Breast epithelium (tissue), 4 donors: ENCODE measurements at places on chromosomes 11 and 22.

DNA sequence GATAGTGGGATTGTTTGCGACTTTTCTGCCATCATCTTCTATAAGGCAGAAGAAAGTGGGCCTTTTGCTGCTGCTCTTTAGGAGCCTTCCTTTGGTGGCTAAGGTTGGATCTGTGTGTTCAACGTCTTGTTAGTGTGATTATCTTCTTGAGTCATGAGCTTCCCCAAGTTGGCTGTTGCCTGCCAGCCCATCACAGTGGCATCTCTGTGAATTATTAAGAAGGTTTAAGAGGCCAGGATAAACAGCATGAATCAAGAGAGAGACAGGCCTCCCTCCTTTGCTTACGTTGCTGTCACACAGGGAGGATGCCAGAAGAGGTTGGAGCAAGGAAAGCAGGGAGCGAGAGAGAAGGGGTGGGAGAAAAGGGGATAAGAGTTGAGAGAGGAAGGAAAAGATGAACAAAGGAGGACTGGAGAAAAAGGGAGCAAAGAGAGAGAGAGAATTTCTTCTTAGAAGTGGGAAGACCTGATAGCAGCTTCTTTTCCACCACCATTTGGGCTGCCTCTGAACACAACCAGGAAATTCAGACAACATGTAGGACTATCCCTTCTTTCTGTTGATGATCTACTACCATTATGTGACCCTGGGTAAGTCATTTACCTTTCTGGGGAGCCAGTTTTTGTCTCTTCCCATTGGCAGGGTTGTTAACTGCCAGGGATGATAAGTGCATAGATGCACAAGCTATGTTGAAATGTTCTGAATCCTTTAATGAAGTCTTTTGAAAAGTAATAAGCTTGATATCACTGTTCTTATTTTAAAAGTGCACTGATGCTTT, 126.5 kb downstream of the NAV2 start:
- DNase-seq: no peak

- no peak for DNase-seq
Observed at GRCh38 chr11:35932681-35933319, 11.1 kb upstream of the LDLRAD3 start.

- DNase-seq: no peak
Observed at GRCh38 chr11:70775386-70776075, 377.2 kb downstream of the CTTN start.

- no peak for DNase-seq
Observed at GRCh38 chr11:1011320-1011698, 25.2 kb downstream of the MUC6 start.

DNA sequence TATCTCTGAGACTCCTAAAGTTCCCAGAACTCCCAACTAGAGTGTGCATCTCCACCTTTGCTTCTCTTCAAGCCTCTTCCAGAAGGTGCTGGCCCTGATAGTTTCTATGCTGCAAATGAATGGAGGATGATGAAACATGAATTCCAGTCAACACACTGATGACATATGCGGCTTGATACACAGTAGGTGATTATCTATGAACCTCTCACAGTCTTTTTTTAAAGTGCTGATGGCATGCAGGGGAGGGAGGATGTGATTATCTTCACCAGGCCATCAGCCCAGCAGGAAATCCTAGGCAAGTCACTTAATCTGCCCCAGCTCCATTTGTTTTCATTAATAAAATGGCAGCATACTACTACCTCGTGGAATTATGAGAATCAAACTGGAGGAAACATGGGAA, 548.5 kb downstream of the SOX6 start:
- no peak for DNase-seq

GRCh38 chr11:67614730-67615714, 8.3 kb downstream of the NDUFV1 start:
- DNase-seq: no peak

- DNase-seq: no peak
Observed at GRCh38 chr11:10762185-10762584, 11.1 kb downstream of the CTR9 start.

DNA sequence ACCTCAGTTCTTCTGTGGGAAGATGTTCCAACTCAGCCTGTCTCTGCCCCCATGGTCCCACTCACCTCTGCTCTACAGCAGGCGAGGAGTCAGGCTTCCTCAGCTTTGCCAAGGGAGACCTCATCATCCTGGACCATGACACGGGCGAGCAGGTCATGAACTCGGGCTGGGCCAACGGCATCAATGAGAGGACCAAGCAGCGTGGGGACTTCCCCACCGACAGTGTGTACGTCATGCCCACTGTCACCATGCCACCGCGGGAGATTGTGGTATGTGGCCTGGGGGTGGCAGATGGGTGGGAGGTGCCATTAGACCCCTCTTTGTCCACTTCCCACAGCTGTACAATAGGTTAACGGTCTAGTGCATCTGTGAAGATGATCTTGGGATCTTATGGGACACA, 73.3 kb downstream of the MYO7A start:
- DNase-seq: peak; percentile 40

DNA sequence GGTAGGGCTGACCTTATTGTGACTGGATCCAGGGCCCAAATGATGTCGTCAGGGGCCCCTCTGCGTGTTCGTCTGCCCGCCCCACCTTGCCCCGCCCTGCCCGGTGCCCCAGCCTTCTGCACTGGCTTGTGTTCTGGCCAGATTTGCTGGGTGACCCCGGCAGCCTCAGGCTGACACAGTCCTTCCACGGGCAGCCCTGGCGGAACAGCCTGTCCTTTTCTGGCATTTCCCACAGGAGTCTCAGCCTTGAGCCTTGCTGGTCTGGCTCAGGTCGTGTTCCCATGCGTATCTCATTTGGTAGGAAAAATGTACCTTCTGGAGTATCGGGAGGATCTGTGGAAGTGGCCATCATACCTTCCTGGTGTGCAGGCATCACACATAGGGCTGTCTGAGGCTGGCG, 31.0 kb downstream of the IGHMBP2 start:
- DNase-seq: no peak

DNA sequence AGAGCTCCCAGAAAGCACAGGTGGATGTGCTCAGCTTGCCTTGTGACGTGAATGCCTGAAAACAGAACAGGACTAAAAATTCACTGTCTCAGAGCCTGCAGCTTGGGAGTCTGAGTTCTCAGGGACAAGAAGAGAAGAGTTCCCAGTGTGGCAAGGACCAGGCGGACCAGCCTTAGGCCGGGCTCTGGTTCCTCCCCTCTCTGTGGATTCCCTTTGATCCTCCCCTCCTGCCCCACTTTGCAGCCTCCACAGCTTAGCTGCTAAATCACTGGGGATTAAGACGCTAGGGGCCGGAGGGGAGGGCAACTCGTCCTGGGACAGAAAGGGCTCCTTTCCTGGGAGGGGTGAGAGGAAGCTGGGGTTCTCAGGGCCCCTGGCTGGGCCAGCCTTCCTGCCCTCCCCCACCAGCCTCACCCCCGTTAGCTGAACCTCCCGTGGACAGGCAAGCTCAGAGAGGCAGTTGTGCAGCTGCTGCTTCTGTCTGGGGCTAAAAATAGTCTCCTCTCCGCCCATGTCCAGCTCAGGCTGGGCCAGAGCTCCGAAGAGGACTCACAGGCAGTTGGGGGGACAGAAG, 29.9 kb upstream of the JAM3 start:
- DNase-seq: no peak

DNA sequence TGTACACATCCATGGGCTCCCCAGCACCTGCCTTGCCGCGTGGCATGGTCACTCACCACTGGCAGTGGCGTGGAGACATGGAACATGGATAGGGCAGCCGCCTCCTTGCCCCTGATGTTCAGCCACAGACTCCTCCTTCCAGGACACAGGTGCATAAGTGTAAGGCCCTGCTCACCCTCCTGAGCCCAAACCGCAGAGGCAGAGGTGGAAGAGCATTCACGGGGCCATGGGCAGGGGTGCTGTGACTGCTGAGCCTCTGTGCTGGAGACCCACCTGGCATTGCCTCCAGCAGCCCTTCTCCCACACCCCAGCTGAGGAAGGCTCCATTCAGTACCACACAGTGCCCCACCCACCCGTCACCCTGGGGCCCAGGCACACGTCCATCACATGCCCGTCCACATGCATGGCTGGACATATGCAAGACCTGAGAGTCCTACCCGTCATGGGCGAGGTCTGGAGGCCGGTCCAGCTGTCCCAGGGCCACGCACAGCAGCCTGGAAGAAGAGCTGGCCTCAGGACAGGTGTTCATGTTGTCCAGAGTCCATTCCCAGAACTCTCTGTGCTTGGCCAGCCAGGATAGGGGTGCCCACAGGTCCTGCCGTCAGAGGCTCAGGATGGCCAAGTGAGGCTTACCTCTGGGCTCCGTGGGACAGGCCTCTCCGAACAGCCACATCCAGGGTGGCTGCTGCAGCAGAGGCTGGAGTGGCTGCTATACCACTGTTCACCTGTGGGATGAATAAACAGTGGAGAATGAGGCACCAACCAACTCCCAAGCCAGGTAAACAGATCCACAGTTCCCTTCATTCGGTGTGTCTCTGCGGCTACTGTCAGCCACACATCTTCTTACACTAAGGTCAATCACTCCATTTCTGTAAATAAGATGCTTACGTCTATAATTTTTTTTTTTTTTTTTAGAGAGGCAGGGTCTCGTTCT, 1.7 kb upstream of the TUBGCP6 start:
- no peak for DNase-seq

GRCh38 chr11:77187776-77188632, 60.0 kb downstream of the MYO7A start:
- DNase-seq: peak; percentile 80

DNA sequence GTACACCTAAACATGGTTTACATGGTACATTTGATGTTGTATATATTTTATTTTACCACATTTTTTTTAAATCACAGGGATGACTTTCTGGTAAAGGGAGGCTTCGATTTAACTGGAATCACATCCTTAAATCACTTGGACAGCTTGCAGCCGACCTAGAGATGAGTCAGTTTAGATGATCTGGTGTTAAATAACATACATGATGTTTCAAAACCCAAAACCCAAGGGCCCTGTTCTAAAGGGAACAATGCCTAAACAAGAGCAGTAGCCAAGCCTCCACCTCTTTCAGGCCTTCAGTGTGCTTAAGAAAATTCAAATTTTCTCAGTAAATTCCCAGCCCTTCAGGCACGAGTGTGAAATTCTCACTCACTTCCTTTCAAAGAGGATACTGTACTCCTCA, 108.8 kb downstream of the WT1 start:
- DNase-seq: no peak

GRCh38 chr11:46413760-46414465, 22.3 kb upstream of the CHRM4 start:
- no peak for DNase-seq

GRCh38 chr11:74568028-74568427, 24.4 kb upstream of the POLD3 start:
- DNase-seq: no peak

- peak; percentile 35 for DNase-seq
Observed at GRCh38 chr22:48431536-48432315, 1395.9 kb downstream of the BRD1 start.

- no peak for DNase-seq
Observed at GRCh38 chr11:69949327-69949726, 128.8 kb upstream of the ANO1 start.

DNA sequence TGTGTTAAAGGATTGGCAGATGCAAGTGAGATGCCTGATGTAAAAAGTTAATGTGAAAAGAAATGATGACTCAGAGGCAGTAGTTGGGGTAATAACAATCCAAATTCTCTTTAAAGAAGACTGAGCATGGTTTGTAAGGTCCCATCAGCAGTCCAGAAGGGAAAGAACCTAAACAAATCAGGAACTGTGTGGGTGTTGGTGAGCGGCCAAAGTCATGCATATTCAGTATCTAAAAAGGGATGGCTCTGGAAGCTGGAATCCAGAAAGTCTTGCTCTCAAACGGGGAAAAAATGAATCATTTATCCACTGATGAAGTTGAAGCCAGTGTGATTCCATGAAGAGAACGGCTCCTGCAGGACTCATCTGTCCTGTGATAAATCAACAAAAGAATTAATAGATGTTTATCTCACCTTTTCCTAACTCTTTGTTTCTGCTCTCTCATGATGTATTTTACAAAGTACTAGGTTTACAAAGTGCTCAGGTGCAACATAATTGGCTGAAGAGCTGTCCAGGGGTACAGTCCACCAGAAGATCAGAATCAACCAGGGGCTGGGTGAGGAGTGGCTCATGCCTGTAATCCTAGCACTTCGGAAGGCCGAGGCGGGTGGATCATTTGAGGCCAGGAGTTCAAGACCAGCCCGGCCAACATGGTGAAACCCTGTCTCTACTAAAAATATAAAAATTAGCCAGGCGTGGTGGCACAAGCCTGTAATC, 20.5 kb upstream of the SORL1-AS1 start:
- DNase-seq: no peak

DNA sequence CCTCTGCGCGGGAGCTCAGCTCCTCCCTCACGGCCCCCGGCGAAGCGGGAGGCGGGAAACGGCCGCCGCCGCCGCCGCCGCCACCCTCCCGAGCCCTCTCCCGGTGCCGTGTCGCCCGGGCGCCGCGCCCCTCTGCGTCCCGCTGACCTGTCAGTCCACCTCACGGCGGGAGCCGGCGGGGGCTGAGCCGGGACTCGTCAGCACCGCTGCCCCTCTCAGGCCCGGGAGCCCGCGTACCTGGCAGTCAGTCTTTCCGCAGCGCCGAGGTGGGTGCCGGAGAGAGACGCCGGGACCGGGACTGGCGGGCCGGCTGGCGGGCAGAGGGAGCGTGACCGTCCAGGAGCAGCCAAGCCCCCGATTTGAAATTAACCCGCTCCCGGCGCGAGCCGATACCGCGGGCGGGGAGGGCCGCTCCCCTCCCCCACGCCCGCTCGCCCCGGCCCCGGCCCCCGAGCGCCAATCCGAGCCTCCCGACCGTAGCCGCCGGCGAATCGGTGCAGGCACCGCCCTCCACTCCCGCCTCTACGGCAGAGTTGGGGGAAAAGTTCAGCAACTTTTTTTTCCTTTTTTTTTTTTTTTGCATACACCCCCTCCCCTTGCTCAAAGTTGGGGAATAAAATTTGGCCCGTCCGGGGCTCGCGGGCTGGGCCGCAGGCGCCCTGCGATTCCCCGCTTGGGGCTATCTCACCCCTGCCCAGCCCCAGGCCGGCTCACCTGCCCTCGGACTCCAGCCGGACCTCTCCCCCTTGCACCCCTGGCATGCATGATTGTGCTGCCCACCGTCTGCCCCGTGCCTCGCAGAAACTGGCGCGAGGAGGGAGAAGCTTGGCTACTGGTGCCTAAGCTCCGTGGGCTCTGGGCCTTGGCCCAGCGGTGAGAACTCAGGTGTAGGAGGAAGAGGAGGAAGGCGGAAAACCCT, 774 bp upstream of the E2F8 start:
- DNase-seq: no peak

GRCh38 chr11:124069429-124070401, 28.6 kb upstream of the OR10G7 start:
- no peak for DNase-seq

DNA sequence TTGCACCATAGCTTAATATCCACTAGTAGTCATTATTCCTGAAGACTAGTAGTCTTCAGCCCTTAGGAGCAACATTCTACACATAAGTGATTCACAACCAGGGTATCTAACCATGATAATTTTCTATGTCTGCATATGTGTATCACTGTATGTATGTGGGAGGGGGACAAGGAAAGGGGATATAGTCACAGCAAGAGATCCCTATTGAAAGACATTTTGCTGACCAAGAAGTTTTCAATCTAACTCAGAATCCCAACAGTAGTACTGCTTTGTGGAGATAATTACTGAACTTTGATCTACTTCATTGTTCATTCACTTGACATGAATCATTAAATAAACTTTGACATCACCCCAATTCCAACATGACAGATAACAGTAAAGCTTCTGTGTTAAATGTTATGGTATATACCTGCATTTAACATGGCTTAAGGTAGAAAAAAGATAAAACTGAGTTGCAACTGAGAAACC, 10.3 kb downstream of the PIK3C2A start:
- DNase-seq: no peak
